ACHN (cell line): ENCODE measurements at places on chromosomes 2 and 18.

GRCh38 chr2:214088536-214088935 lies 322.3 kb upstream of the VWC2L start:
- no peak for DNase-seq

DNA sequence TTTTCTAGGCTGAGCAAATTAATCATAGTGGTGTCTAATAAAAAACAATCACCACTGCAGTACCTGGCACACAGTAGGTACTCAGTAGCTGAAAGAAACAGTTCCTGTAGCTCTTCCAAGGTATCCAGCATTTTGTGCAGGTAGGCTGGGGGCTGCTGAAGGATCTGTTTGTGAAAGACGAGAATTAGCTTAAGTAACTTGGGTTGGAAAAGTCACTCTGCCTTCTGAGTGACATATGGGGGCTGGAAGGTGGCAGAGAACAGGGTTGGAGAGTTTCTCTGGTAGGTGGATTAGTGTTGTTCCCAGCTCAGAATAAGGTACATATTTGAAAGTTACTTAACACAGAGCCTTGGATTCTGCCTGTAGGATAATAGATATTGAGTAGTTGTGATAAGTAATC lies 72.8 kb downstream of the FMNL2 start:
- DNase-seq, result no peak

DNA sequence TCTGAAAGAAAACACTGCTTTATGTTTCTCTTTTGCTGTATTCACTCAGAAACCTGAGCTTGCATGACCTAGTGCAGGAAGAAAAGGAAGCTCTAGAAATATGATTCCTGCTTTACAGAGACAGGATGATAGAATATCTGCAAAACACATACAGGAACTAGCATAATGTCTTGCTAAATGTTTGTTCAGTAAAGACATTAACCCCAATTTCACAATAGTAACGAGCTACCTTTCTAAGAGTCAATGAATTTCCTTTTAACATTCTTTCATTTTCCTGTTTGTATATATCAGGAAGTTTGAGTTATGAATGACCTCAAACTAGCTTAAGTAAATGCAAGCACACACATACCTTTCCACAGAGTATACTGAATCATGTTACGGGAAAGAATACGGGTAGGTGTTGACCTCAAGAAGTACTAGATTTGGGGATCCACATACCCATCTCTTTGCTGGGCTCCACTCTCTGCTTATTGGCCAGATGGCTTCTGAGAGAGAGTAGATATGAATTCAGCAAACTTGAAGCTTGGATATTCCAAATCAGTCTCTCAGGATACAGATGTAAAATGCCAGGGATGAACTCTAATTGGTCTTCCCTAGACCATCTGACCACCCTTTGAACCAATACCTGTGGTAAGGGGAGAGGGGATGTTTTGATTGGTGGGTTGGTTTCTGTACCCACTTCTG lies 18.2 kb upstream of the ACSL3 start:
- no peak for DNase-seq

- peak; percentile 70 for DNase-seq
These were observed 568.3 kb downstream of the LRRTM4 start for GRCh38 chr2:76953733-76954347.

DNA sequence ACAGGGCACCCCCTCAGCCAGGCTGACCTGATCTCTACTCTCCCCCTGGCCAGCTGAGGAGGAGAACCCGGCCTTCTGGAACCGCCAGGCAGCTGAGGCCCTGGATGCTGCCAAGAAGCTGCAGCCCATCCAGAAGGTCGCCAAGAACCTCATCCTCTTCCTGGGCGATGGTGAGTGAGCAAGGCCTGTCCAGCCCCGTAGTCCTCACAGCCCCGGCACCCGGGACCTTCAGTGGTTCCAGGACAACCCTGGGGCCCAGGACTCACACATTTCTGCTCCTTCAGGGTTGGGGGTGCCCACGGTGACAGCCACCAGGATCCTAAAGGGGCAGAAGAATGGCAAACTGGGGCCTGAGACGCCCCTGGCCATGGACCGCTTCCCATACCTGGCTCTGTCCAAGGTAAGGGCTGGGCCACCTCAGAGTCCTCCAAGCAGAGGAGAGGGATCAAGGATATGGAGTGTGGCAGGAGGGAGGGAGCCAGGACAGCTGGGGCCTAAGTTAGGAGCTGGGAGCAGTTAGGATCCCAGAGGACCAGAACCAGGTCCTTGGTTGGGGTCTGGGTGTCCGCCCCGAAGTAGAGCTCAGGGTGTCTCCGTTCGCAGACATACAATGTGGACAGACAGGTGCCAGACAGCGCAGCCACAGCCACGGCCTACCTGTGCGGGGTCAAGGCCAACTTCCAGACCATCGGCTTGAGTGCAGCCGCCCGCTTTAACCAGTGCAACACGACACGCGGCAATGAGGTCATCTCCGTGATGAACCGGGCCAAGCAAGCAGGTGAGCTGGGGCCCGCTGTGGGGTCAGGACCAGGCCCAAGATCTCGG lies 555 bp downstream of the ALPI start:
- no peak for DNase-seq

DNA sequence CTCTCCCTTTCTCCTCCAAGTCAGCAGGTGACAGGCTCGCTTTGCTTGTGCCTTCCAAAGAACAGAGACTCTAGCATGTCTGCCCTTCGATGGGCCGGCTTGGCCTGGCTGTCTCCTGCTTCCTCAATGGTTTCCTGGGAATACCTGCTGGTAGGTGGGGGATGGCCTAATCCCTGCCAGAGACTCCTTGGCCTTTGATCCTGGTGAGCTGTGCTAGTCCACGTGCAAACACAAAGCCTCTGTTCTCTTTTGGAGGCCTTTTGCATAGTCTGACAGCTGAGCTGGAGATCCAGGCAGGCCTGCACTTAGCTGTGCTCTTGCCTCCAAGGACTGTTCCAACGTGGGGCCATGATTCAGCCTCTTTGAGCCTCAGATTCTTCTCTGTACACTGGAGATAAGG lies 67.6 kb downstream of the ARL4C start:
- no peak for DNase-seq

DNA sequence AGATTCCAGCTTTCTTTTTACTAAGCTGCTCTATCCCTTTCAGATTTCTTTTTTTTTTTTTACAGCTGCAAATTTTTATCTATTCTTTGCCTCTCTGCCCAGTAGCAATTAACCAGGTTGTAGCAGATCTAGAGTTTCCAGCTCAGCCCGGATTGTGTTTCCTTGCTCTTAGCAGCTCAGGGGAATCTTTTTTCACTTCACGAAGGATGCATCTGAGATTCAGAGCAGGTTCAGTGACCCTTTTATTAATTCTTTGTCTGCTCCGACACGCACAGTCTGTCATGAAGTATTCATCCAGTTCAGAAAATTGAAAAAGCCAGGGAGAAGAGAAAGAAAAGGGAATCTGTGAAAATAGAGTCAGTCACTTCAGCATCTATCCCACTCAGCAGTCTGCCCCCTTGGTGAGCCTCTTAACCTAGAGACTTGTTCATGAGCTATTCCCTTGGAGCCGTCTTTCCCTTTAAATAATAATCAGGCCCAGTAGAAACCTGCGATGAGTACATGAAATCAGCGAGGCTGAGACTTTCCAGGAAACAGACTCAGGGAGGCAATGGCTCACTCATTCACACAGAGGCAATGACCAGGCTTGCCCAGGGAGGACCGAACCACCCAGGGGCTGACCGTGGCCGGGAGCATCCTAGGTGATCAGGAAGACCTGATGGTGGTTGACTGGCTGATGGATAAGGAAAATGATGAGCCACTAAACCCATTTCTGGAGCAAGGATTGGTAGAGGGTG lies 103.4 kb upstream of the ITGA6 start:
- DNase-seq, result no peak

DNA sequence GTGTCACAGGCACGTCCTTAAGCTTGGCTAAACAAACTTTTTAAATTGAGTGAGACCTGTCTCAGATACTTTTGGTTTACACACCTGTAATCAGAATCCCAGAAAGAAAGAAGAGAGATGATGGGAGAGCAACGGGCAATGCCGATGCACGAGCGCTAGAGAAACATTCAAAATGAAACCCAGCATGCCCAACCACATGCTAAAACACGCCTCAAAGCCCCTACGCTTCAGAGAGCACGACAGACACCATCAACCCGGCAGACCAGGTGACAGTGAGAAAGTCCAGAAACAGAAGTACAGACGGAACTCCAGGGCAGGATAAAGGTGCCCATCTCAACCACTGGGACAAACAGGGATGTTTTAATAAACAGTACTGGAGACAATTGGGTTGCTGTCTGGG lies 85.5 kb downstream of the HDAC4 start:
- no peak for DNase-seq

- DNase-seq, result no peak
These were observed 61.4 kb upstream of the SLC14A2 start for GRCh38 chr18:45553723-45554388.

GRCh38 chr2:131425231-131425941 lies 50.5 kb upstream of the TUBA3D start:
- DNase-seq, result no peak

GRCh38 chr2:134583997-134584520 lies 134.7 kb downstream of the TMEM163 start:
- no peak for DNase-seq

- DNase-seq, result no peak
These were observed 202.4 kb downstream of the FBXO15 start for GRCh38 chr18:73945130-73945792.

DNA sequence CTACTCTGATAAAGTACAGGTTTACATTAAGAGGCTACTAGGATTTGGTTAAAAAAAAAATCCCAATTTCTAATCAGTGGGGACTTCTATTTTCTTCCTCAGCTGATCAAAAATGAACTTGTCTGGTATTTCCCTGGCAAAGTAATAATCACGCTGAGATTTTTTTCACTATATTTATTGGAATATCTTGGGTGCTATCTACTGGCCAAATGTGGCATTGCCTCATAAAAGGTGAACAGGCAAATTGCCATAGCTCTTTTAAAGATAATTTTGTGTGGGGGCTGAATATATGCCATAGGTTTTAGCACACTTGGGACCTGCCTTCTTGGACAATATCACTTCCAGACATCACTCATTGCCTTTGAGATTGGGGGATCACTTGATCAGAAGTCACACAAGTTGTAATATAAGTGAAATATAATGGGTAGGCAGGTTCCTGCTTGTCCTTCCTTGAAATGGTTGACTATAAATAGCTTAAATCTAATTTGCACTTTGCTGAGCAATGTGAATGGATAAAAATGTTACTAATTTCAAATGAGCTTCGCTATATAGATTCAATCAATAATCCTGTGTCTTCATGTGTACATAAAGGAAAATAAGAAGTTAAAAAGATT lies 7.0 kb upstream of the NXPH2 start:
- DNase-seq, result peak; percentile 66

DNA sequence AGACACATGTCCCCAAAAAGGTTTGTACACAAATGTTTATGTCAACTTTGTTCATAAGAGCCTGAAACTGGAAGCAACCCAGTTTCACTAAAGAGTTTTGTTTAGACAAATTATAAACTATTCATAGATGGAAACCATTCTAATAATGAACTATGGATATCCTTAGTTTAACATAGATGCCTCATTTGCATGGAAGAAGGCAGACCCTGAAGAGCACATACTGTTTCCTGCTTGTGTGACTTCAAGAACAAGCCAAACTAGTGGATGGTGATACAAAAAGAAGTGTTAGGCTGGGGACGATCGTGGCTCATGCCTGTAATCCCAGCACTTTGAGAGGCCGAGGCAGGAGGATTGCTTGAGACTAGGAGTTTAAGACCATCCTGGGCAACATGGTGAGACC lies 48.1 kb downstream of the ACOXL start:
- no peak for DNase-seq

- no peak for DNase-seq
These were observed 367.6 kb downstream of the RND3 start for GRCh38 chr2:150119819-150120218.

- DNase-seq, result no peak
These were observed 85.8 kb upstream of the GLS start for GRCh38 chr2:190794790-190795189.

DNA sequence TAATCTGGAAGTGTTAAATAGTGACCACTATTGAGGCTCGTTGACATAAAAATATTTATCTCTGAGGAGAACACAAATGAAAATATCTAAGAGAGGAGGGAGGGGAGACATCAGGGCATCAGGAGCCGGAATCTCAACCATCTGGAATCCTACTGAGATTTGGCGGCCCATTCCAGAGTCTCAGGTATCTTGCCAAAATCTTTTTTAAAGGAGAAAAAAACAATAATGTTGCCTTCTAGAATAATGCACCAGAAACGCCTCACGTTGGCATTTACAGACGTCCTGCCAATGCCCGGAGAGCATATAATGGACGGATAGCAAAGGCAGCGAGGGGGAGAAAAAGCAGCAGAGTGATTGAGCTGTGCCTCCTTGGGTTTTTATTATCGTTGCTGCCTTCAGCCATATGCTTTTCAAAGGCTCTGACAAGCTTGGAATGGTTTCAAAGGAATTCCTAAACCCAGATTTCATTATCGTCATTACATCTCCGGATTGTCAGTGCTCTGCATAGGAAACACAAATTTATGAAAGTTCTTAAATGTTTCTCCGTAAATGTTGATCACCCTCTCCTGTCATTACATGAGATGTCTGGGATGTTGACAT lies 30.9 kb upstream of the EGR4 start:
- no peak for DNase-seq

DNA sequence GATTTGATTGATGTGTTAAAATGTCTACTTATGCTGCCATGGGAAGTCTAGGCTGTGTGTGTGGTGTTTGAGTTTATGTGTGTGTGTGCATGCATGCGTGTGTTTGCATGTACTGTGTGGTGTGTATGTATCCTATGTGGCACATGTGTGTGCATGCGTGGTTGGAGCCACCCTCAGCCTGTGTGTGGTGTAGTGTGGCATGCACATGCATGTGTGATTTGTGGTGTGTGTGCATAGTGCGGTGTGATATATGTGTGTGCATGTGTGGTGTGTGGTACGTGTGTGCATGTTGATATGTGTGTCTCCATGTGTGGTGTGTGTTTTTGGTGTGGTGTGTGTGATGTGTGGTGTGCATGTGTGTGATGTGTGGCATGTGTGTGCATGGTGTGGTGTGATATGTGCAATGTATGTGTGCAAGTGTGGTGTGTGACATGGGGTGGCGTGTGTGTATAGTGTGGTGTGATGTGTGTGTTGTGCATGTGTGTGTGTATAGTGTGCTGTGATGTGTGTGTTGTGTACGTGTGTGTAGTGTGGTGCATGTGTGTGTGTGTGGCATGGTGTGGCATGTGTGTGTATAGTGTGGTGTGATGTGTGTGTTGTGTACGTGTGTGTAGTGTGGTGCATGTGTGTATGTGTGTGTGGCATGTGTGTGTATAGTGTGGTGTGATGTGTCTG lies 66.6 kb upstream of the HDAC4 start:
- no peak for DNase-seq

DNA sequence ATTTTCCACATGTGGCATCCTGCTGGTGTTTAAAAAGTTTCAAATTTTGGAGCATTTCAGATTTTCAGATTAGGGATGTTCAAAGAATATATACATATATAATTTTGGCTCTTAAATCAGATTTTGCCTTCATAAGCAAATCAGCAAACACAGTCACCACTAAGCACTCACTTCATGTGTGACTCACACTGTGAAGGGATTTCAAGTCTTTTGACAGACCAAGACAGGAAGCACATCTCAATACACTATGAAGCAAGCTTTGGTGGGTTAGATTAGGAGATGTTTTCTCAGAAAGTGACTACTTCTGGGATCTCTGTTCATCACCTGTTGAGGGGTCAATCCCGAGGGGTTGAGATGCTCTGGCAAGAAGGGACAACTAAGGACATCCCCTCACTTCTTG lies 227.8 kb upstream of the RBBP8 start:
- DNase-seq, result peak; percentile 29

- DNase-seq, result no peak
These were observed 565.3 kb upstream of the ZNF804A start for GRCh38 chr2:184032983-184033382.

- no peak for DNase-seq
These were observed 331.4 kb downstream of the EXOC6B start for GRCh38 chr2:72494392-72494791.
